ENCODE measurements at places on chromosomes 5 and 9.

DNA sequence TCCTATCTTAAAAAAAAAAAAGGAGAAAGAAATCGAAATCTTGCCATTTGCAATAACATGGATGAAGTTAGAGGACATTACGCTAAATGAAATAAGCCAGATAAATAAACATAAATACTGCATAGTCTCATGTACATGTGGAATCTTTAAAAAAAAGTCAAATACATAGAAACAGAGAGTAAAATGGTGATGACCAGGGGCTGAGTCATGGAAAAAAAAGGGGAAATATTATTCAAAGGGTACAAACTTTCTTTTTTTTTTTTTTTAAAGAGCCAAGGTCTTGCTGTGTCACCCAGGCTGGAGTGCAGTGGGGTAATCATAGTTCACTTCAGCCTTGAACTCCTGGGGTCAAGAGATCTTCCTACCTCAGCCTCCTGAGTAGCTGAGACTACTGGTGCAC, 310.1 kb downstream of the ZNF608 start:
- DNase-seq, result no peak

- no peak for DNase-seq
These were observed 15.8 kb upstream of the TRAF1 start for GRCh38 chr9:120942186-120943001.

DNA sequence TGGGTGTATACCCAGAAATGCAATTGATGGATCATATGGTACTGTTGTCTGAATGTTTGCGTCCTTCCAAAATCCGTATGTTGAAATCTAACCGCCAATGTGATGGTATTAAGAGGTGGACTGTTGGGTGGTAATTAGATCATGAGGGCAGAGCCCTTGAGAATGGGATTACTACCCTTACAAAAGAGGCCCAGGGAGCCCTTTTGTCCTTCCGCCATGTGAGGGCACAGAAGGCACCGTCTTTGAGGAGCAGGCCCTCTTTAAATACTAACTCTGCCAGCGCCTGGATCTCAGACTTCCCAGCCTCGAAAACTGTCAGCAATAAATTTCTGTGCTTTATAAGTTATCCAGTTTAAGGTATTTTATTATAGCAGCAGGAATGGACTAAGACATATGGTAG, 156.0 kb upstream of the OTULINL start:
- DNase-seq, result no peak

GRCh38 chr9:38227061-38227540, 158.1 kb upstream of the SHB start:
- DNase-seq, result peak; percentile 7

GRCh38 chr9:101465326-101465915, 29.8 kb upstream of the ALDOB start:
- DNase-seq, result no peak

DNA sequence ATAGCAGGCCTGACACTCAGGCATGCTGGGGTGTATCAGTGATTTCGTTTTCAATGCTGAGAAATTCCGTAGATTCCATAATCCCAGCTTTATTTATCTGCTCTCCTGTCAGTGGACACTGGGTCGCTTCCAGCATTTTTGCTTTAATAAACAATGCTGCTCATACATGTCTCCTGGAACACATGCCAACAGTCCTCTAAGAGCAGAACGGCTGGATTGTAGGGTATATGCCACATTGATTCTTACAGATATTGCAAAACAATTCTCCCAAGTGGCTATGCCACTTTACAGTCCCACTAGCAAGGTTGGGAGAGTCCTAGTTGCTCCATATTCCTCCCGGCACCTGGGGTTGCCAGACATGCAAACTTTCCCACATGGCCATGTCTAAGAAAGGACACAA, 81.9 kb downstream of the RAPGEF1 start:
- DNase-seq, result no peak

GRCh38 chr9:86775718-86776117, 171.6 kb downstream of the GAS1 start:
- DNase-seq, result no peak

GRCh38 chr9:38287420-38287985, 105.0 kb upstream of the ALDH1B1 start:
- no peak for DNase-seq
